ENCODE measurements at places on chromosomes 2 and 18.
A peak's percentile ranks its signal among the peaks of the same experiment; 100 is the strongest.

DNA sequence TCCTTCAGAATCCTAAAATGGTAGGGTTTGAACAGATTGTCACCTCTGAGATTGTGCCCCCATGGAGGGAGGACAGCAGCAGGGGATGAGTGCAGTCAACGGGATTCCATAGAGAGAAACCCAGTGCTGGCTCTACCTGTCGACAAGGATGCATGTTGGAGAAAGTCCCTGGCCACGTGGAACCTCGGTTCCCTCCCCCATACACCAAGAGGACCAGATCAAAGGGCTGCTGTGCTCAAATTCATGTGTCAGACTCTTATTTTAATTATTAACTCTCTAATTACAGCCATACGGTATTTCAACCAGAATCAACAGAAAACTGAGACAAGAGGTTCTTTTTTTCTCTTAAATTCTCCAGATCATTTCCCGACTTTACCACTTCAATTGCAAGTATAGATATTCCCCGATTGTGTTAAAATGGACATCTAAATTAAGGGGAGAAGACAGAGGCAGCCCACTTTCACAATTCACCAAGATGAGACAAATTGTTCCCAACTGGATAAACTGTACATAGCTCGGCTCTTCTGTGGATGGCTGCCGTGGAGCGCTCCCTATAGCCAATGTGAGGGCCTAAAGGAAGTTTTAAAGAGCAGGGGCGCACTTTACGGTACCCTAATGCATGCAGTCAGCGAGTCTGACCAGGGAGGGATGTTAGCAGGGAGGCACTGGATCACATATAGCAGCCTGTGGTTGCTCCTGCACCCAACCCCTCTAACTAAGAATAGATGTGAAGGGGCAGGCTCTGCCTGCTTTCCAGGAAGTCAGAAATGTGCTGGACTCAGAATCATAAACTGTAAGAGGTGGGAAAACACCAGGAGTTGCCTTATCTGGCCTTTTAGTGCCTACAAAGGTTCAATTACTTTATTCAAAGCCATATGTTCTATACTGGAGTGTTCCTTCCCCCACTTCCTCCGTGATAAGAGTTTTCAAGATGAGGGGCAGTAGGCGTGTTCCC, 123.1 kb downstream of the CACNB4 start:
- no peak for DNase-seq

DNA sequence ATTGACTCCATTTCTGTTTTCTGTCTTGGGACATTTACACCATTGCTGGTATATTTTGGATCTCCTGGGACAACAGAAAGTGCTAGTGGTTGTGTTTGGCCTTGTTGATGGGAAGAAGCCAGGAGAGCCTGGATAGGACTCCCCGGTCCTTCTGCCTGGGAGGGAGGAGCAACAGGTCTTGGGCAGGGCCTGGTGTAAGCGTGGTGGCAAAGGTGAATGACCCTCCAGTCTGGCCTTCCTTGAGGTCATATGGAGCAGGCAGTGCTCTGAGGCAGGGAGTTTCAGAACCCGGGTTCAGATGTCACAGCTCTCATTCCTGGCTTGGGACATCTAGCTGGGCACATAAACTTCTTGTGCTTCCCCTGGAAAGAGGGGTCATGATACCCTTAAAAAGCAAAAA, 56.0 kb upstream of the RBM44 start:
- DNase-seq, result no peak

DNA sequence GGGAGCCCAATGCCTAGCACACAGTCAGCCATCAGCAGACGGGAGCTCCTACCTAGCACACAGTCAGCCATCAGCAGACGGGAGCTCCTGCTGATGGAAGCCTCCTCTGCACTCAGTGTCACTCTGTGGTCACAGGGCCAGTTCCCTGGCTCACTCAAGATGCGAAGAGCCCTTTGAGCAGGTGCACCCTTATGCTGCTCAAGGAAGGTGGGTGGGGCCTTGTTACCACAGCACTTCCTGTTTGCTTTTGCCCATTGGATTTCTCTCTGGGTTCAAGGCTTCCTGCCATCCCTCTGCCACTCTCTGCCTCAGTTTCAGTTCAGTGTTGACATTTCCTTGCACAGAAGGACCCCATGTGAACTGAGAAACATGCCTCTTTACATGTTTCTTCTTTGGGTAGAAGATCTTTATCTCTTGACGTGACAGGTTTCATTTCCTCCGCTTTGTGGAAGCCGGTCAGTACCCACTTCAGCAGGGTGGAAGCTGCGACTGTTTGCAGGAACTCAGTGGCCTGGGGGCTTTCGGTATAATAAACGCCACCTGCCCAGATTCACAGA, 11.6 kb downstream of the TRIB2 start:
- DNase-seq, result peak; percentile 50

- DNase-seq, result no peak
Observed at GRCh38 chr18:75063196-75063595, 145.7 kb downstream of the PTGR3 start.

GRCh38 chr2:120230515-120231471, 7.6 kb upstream of the TMEM185B start:
- peak; percentile 39 for DNase-seq

DNA sequence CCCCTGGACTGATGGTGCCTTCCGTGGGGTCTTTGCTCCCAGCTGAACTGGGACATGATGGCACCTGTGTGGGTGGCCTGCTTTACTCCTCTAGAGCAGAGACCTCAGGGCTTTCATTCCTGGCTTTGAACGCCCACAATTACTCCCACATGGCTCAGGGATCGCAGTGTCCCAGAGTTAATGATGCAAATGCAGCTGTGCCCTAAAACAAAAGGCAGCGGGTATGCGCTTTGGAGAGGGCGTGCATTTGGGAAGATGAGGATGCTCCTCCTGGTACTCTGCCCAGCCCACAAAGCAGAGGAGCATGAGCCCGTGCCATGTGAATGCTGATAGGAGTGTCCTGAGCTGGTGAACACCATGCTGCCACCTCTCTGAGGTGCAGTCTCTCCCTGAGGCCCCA, 173.4 kb downstream of the FHOD3 start:
- DNase-seq, result no peak

- DNase-seq, result no peak
Observed at GRCh38 chr18:63831080-63831788, 56.0 kb downstream of the SERPINB7 start.

DNA sequence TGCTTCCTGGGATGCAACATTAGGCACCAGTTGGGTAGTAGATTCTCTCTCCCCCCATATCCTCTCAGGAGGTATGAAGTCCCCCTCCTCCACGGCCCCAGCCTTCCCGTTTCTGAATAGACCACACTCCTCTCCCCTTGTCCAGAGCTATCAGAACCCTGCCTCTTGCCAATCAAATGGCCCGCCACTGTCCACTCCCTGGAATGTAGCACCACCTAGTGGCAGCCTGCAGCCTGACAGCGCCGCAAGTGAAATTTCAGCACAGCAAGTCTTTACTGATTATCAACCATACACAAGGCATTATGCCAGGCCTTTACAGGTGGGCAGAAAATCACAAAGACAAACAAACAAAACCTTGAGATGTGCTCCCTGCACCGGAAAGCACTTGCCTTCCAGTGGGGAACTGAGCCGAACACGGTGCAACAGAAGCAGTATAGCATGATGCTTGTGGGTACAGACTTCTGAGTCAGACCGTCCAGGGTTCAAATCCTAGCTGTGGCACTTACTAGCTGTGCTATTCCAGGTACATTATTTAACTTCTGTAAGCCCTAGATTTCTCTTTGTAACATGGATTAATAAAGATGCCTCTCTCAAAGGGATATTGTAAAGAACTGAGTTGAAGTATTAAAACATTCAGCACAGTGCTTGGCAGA, 174.0 kb downstream of the SMAD2 start:
- peak; percentile 67 for DNase-seq

- no peak for DNase-seq
Observed at GRCh38 chr2:224586127-224586695, 1.0 kb upstream of the CUL3 start.

DNA sequence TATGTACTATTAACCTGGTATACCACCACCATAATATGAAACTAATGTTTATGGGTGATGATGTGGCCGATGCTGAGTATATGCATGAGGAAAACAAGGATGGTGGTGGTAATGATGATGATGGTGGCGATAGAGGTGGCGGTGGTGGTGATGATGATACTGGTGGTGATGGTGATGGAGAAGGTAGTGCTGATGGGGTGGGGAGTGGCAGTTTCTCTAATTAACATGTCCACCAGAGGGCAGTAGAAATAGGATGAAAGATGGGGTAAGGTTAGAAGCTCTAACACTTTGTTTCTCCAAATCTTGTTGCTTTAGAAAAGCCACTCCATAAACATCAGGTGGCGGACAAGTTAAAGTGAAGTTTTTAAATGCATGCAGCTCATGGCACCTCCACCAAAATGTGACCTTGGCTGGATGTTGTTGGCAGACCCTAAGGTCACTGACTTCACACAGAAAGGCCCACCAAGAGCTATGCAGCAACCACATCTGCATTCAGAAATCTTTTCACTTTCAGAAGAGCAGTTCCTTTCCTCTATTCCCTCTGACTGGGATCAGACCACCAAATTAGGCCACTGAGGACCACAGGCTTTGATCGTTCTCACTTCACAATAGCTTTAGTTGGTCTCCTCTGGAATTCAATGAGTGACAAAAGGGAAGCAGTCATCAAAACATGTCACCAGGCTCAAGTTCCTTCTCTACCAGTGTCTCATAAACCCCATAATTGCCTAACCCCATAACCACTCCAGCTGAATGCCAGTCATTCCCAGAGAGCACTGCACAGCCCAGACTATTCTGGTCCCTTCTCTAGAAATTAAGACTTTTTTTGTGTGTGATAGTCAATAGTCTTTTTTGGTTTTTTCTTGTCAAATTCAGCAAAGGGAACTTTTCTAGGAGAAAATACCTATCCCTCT, 7.5 kb upstream of the BCL11A start:
- DNase-seq, result no peak

DNA sequence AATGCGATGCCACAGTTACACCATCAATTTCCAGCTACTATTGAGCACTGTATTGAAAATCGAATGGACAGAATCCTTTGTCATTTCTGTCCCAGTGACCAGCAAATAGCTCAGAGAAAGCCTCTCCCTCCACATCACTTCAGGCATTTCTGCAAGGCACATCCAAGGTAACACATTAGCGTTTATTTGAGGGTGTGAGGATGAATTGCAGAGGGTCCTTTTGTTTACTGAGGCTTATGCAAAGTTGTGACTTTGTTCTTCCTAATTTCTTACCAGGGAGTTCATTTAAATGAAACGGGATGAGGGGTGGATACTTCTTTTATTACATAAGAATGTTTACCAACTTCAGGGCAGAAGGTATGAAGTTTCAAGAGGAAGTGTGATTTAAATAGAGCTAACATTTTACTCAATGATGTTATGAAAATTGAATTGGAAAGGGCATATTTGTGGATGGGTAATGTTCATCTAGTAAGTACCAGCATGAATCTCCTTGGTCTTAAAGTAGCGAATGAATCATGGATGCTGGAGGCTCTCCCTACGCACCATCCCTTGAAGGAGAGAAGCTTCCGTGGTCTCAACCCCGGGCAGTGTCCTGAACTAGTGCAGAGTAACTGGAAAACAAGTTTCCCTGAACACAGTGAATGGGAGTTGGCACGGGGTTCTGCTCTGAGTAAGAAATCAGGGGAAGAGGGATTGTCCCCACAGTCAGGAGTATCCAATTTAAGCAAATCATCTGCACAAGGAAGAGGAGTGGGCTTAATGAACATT, 756.5 kb downstream of the GALR1 start:
- DNase-seq, result no peak

DNA sequence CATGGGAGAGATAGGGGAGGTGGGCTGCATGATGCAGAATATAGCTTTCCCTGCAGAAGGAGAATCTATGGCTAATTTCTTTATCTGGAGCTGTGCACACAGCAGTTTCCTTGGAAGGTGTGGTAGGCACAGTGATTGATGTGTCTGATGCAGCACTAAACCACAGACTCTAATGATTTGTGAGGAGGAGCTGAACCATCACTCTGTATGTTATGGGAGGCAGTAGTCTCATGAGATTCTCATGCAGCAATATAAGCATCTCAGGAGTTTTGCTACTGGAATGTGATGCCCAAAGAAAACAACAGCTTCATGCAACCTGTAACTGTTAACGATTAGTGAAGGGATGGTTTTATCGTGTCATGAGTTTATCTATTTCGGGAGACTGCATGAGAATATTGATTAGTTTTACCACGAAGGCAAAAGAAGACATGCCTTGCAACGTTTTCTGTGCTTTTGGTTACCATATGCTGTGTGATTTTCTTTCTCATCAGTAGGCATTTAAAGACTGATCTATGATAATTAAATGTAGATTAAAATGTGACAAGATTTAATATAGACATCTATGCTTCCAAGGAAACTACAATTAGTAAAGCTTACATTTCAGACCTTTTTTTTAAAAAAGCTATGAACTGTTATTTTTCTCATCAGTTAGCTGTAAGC, 286.8 kb downstream of the ARL6IP6 start:
- DNase-seq, result no peak

- DNase-seq, result no peak
Observed at GRCh38 chr2:160194351-160194750, 5.7 kb downstream of the ITGB6 start.

DNA sequence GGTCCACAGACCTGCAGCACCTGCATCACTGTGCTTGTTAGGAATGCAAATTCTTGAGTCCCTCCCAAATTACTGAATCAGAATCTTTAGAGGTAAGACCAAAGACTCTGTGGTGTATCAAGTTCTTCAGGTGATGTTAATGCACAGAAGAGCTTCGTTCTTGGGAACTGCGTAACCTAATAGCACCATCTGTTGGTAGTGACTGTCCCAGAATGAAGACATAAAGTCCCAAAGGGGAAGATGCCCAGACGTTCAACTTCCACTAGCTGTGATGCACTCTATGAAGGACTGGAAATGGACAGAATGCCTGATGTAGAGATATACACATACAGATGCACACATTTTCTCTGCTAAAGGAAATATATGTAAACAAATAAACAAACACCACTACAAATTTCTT, 576.0 kb downstream of the LRP1B start:
- DNase-seq, result no peak

- DNase-seq, result no peak
Observed at GRCh38 chr18:2845172-2845571, 1.6 kb upstream of the EMILIN2 start.

- no peak for DNase-seq
Observed at GRCh38 chr18:73244401-73244800, 376.6 kb upstream of the NETO1 start.

- DNase-seq, result no peak
Observed at GRCh38 chr2:205524656-205525055, 157.6 kb upstream of the NRP2 start.

DNA sequence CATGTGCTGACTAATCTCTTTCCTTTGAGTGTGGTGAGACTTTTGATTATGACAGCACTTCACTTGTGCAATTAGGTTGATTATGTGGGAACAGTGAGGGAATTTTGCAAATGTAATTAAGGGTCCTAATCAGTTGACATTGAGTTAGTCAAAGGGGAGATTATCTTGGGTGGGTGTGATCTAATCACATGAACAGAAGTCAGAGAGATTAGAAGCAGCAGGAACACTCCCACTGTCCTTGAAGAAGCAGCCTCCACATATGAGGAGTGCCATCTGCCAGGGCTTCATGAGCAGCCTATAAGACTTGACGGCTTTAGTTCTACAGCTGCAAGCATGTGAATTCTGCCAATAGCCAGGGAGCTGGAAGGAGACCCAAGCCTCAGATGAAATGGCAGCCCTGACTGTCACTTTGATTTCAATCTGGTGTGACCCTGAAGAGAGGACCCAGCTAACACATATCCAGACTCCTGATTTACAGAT, 89.4 kb upstream of the APCDD1 start:
- no peak for DNase-seq

Measured in activated T-cell treated with anti-CD3 and anti-CD28 coated beads, Interleukin-2, amount 50 U/mL, for 24 hours (primary cell).